ENCODE measurements at places on chromosomes 4 and X.

- DNase-seq = no peak
Measured at GRCh38 chrX:32871636-32872035, 339.7 kb downstream of the DMD start.

- DNase-seq = no peak
Measured at GRCh38 chr4:15043226-15043625, 40.9 kb downstream of the CPEB2 start.

DNA sequence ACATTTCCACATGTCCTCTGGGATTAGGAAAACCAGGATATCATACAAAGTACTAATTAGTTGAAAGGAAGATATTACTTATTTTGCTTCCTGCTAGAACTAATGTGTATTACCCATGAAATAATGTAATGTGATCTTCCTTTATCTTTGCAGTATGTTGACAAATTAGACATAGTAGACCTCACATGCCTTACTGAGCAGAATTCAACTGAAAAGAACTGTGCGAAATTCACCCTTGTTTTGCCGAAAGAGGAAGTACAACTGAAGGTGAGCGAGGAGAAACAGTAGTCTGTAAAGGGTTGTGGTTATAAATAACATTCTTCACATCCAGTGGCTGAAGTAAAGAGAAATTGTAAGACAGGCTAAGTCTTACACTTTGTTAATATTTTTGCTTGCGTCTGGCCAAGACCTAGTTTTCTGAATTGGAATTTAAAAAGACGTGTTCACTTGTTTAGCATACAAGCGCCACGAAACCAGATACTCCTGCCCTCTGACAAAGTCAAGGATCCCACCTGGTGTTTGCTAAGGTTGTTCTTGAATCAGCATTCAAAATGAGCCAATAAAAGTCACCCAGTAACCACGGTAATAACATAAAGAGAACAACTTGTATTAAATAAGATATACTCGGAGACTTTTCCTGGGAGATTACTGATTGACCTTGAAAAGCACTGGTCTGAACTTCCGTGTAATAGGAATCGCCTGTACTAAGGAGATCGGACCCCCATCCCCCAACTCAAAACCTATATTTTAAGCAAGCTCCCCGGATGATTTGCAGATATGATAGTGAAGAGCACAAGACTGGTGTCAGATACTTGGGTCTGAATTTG is 16.9 kb downstream of the STAP1 start:
- DNase-seq = no peak

- DNase-seq = no peak
Measured at GRCh38 chrX:14232688-14233087, 203.0 kb upstream of the GEMIN8 start.

DNA sequence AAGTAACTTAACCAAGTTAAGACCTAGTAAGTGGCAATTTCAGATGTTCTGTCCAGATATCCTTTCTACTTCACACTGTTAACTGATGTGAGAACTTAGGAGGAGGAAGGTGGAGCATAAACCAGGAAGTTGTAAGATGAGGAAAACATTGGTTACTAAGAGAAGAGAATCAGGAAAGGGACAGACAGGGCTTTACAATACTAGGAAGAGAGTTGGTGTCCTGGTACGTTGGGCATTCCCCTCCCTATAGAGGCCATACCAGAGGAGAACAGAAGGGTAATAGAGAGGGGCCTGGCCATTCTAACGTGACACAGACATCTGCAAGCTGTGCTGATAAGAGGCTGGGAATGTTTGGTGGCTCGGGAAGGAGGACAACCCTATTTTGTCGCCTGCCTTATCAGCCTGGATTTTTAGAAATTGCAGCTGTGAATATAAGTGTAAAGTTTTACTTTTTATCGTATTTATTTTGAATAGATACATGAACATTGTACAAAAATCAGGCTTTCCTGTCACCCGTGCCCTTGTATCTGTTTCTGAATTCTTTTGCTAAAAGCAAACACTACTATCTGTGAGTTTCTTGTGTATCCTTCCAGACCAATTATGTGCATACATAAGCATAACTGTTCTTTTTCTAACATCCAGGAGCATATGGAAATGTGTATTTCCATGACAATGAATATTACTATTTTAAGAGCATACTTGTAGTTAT is 53.5 kb upstream of the HPRT1 start:
- no peak for DNase-seq

GRCh38 chr4:163558539-163559044 is 64.1 kb downstream of the TMA16 start:
- DNase-seq = no peak

GRCh38 chr4:7806338-7807090 is 133.1 kb downstream of the AFAP1 start:
- no peak for DNase-seq

DNA sequence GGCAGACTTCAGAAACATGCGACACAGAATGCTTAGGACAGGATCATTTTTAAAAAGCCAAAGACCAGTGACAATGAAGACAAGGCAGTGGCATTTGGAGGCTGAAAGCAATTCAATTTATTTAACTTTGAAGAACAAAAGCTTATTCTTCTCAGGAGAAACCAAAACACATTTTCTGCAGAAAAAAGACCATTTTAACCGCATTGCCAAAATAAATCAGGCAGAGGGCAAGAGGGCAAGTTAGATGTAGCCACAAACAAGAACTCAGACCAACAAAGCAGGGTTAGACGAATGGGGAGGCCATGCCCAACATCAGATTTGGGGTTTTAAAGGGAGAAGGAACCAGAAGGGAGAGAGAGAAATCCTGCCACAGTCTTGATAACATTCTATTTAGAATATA is 58.9 kb downstream of the RELL1 start:
- no peak for DNase-seq

- no peak for DNase-seq
Measured at GRCh38 chr4:53981567-53981966, 82.8 kb downstream of the CHIC2 start.

DNA sequence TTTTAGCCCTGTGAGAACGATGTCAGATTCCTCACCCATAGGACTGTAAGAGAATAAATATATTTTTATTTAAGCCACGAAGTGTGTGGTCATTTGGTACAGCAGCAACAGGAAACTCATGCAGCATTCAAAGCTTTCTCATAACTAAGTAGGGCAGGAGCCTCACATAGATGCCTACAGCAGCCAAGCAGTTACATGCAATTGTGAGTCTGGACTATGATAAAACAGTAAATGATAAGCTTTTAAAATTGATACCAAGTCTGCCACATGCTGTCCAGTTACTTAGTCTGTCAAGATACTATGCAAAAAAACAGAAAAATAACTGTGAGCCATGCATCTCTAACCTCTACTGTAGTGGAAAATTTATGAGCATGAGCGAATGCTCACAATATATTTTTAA is 359.6 kb downstream of the HS3ST1 start:
- DNase-seq = no peak

GRCh38 chrX:73850124-73851013 is 287.4 kb downstream of the CHIC1 start:
- DNase-seq = no peak

DNA sequence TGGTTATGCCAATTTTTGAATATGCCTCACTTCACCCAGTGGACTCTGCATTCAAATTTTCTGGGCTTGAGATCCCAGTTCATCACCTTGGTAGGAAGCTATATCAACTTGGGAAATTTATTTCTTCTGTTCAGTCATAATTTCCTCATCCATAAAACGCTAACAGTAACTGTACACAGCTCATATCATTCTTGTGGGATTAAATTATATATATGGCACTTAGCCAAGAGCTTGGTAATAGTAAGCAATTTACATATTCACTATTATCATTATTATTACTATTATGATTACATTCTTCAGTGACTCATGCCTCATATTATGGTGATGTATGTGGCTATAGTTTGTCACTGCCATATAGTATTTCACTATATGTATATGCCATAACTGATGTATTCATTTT is 177.6 kb downstream of the CPE start:
- no peak for DNase-seq

DNA sequence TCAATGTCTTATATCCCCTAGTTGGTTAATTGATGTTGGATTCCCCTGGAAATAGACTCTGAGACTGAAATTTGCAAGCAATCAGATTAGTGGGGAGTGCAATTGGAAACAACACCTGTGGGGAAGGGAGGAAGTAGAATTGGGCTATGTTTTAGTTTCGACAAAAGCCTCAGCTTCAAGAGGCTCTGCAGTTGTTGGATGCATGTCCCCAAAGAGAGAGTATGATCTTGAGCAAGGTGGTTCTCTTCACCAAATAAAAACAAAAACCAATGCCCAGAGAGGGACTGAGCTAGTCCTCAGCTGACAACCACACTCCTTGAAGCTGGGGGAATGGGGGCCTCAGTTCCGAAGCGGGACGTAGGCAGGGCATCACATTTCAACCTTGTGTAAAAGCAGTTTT is 77.1 kb downstream of the PRKG2 start:
- no peak for DNase-seq

GRCh38 chr4:102641793-102642192 is 119.0 kb downstream of the MANBA start:
- DNase-seq = no peak

GRCh38 chr4:170248029-170248428 is 158.3 kb upstream of the AADAT start:
- DNase-seq = no peak

- DNase-seq = no peak
Measured at GRCh38 chr4:95552942-95553550, 4.3 kb upstream of the UNC5C start.

- DNase-seq = no peak
Measured at GRCh38 chr4:141352909-141353525, 132.3 kb downstream of the ZNF330 start.

DNA sequence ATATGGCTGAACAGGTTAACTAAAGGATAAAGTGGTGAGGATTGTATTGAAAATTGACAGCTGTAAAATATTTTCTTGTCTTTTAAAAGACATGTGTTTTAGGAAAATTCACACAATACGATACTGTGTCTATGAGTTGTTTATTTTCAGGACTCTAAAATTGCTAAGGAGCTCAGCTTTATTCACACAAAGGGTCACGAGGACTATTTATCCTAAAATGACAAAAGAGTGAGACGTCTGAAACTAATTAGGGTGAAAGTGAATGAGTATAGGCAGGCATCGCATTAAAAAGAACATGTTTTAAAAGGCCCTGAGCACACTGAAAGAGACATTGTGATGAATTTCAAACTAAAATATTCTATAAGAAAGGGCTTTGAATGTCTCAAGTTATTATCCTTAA is 304.7 kb downstream of the SH2D1A start:
- no peak for DNase-seq

DNA sequence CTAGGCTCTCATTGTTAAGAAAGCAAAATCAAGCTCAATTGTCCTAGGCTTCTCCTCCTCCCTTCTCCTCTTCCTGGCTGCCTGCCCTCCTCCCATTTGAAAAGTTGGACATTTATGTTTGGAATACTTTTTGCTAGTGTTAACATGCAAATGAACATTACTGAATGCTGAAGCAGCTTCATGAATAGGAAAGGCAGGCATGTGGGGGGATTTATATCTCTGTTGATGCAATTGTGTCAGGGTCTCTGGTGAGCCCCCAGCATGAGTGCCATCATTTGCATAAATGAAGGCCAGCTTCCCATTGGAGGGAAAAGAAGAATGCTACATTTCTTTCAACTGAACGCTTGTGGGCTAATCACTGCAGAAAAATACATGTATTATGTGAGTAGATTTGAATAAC is 160.1 kb upstream of the NDST3 start:
- no peak for DNase-seq

DNA sequence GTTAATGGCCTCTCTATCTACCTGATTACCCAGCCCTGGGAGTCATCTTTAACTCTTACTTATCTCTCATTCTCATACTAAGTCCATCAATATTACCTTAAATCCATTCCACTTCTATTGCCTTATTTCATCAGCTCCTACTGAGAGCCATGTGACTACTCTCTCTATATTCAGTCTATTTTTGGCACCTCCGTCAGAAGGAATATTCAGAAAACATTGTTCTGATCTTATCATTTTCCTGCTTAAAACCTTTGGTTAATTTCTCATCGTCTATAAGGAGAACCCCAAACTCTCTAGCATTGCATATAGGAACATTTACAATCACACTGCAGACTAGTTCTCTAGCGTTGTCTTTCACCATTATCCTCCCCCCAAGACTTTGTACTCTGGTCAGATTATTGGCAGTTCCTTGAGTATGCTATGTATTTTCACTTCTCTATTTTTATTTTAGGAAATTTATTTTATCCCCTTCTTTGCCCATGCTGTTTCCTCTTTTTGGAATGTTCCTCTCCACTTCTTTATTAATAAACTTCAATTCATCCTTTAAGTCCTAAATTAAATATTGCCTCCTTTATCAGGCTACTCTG is 13.7 kb upstream of the AMMECR1 start:
- DNase-seq = no peak

- no peak for DNase-seq
Measured at GRCh38 chrX:48776818-48777439, 9.5 kb upstream of the GATA1 start.

DNA sequence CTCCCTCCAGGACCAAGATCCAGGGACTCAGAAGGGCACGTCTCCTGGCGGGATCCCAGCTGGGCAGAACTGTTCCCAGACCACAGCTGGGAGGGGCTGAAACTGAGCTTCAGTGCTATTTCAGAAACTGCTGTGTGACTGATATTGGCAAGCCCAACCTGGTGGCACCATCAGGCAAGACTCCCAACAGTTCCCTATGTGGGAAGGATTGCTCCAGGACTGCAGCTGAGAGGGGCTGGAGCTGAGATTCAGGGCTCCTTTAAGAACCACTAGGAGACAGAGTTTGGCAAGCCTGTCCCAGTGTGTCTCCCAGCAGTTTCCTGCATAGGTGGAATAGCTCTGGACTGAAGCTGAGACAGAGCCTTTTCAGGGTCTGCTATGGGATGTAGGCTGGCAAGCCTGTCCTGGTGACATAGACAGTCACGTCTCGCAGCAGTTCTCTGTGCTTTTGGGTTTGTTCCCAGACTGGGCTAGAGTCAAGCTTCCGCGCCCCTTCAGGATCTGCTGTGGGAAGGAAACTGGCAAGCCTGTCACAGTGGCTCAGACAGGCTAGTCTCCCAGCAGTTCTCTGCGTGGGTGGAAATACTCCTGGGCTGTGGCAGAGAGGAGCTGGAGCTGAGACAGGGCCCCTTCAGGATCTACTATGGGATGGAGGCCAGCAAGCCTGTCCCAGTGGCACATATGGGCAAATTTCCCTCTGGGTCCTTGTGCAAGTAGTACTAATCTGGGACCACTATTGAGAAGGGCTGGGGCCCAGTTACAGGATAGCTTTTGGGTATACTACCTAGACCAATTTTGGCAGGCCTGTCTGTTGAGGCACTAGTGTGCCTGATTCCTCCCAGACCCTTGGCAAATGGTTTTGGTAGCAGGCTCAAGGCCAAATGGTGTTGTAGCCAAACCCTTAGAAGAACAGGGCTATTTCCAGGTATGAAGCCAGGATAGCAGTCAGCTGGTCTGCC is 20.2 kb upstream of the MED14 start:
- DNase-seq = no peak

DNA sequence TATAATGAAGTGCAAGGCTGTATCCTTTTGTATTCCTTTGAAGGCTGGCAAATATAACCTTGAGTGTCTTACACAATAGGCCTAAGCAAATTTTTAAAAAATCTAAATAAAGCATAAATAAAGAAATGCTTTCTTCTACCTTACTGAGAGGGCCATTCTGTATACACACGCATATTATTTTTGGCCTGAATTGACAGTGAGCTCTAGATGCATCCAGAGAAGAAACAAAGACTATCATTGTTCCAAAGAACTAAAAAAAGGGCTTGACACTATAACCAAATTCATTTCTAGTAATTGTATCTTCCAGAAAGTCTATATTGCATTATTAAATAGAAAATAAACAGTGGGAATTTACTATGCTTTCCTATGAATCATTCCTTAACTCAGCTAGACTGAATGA is 100.2 kb downstream of the MAGEB17 start:
- no peak for DNase-seq

GRCh38 chr4:110058677-110059076 is 139.7 kb downstream of the ELOVL6 start:
- no peak for DNase-seq

All from stimulated activated CD8-positive, alpha-beta memory T cell treated with anti-CD3 and anti-CD28 coated beads, Interleukin-7, amount 100 ng/mL, for 1 hour (primary cell).